ENCODE measurements at places on chromosomes 4 and X.

GRCh38 chr4:99811850-99812249 lies 4.8 kb upstream of the DAPP1 start:
- DNase-seq: no peak

DNA sequence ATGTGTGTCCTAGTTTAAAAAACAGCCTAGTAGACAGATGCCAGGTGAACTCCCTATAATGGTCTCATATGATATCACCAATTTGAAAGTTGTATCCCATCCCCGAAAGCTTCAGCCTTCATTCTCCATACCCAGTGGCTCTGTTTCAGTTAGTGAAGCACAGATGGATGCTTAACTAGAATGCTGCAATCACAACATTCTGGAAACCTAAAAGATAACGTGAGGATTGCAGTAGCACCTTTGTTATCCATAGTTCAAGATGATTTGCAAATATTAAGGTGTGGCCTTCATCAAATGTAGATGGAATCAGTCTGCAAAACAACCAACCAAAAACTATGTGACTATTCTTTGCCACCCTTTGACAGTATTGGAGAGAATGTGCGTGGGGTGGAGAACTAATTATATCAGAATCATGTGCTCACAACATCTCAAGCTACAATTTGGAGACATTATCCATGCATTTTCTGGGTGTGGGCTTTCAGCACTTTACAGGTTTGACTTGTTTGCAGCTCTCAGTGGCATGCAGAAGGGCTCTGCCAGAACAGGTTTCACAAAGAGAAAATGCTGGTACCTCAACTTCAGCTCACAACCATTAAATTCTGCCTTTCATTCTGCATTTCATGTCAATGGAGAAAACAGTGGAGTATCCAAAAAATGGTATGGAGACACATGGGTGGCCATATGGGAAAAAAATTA lies 18.3 kb upstream of the PPID start:
- DNase-seq: peak; percentile 38

- DNase-seq: no peak
Measured at GRCh38 chr4:141121101-141121500, 12.2 kb downstream of the RNF150 start.

- no peak for DNase-seq
Measured at GRCh38 chrX:72060921-72061490, 70.7 kb downstream of the RTL5 start.

DNA sequence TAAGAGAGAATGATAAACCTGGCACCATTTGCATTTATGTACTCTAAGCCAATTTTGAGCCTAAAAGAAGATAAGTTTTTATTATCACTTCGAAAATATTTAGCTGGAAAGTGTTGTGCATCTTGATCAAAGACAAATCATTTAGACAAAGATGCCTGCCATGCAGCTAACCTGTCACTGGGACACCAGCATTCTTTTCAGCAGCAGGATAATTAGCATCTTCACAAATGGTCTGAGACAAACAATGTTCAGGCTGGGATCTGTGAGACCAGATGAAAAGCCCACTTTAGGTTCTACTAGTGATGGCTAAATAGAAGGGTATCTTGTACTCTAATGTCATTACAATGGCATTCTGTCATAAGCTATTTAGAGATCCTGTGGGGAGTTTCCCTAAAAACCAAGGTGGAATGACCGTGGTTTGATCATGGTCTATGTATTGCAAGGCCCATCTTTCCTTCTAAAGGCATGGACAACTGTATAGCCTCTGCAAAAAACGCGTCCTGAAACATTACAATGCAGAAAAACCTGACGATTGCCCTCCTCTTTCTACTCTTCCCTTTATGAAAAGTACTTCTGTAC lies 7.2 kb downstream of the PRDM8 start:
- DNase-seq: no peak

Measured in umbilical cord (tissue), 2 donors.